Stimulated activated CD4-positive, alpha-beta T cell treated with anti-CD3 and anti-CD28 coated beads, Interleukin-1b, Interleukin-23, amount 100 ng/mL, for 1 hour (primary cell): ENCODE measurements at places on chromosomes 16 and 17.

DNA sequence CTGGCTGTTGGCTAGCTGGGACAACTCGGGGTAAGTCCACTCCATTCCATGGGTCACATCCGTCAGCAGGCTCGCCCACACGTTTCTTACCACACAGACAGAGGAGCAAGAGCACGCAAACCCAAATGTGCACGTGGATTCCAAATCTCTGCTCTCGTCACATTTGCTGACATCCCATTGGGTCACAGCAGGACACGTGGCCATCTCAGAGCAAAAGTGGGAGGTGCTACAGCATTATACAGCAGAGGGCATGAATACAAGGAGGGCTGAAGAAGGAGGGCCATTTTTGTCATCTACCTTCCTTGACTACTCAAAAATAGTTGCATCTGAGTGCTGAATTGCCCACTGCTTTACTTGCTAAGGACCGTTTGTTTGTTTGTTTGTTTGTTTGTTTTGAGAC, 84.7 kb downstream of the RBBP6 start:
- no peak for DNase-seq

DNA sequence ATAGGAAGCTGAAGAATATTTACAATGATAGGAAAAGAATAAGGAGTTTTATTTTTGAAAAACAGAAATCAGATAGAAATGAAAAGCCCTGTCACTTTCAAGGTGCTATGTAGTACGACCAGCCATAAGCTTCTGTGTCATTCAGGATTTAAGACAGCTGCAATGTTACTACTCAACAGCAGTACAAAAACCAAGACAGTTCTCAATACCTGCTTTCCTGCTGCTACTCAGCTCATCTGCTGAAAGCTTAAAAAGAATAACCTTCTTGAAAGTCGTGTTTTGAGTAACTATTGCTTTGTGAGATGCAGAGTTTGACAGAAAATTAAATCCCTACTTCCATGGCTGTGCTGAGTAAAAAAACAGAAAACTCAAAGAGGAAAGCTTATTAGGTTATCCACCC, 8.7 kb downstream of the GRB2 start:
- DNase-seq: no peak

GRCh38 chr17:77881545-77881944, 77.0 kb upstream of the TNRC6C start:
- DNase-seq: peak; percentile 29

- DNase-seq: no peak
Observed at GRCh38 chr17:64535357-64535756, 28.6 kb downstream of the CEP95 start.

DNA sequence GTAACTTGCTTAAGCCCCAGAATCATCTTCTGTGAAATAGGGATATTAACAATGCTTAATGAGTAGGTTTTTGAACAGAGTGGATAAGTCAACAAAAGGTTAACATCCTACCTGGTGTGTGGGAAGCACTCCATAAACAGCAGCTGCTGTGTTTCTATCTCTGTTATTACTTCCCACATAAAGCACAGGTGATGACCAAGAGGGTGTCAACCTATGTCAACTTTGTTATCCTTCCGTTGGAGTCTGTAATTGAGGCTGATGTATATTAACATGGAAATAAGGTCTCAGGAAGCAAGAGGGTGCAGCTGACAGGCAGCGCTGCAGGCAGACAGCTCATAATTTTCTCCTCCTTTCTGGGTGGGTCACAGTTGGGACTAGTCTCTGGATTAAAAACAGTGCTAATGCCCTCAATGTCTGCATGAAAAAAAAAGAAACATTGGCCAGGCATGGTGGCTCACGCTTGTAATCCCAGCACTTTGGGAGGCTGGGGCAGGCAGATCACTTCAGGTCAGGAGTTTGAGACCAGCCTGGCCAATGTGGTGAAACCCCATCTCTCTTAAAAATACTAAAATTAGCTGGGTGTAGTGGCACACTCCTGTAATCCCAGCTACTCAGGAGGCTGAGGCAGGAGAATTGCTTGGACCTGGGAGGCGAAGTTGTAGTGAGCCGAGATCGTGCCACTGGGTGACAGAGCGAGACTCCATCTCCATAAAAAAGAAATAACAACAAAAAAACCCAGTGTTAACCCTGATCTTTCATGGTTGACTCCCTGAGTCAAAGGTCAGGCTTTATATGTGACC, 269.6 kb downstream of the SNX29 start:
- no peak for DNase-seq

GRCh38 chr17:29546830-29547229, 20.0 kb downstream of the ABHD15 start:
- no peak for DNase-seq

- no peak for DNase-seq
Observed at GRCh38 chr16:17748044-17748719, 277.4 kb upstream of the XYLT1 start.

GRCh38 chr16:53566552-53567245, 63.7 kb upstream of the AKTIP start:
- DNase-seq: no peak

GRCh38 chr17:12545877-12546513, 119.7 kb upstream of the MYOCD start:
- DNase-seq: no peak

GRCh38 chr16:943971-944370, 26.8 kb downstream of the LMF1 start:
- DNase-seq: no peak

DNA sequence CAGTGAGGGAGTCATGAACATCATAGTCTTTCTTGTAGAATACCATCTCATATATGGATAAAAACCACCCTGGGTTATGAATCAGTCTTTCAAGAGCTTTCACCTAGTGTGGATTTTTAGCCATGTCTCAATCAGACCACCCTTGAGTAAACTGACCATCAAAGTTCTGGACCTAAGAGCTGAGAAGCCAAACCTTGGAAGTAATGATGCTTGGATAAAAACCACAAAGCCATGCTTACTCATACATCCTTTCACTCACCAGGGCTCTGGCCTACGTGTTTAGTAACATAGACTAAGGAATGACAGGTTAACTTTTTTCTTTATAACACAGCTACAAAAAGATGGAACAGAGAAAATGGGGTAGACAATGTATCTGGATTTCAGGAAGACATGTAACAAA, 167.2 kb downstream of the STX8 start:
- DNase-seq: no peak

- no peak for DNase-seq
Observed at GRCh38 chr16:4894276-4895150, 42.4 kb downstream of the PPL start.

GRCh38 chr17:83174362-83175118, 95.1 kb downstream of the METRNL start:
- DNase-seq: no peak

- no peak for DNase-seq
Observed at GRCh38 chr16:31052114-31052513, 18.8 kb downstream of the STX4 start.
